ENCODE measurements at places on chromosomes 4 and X.

- no peak for DNase-seq
These were observed 9.2 kb downstream of the VSIG4 start for GRCh38 chrX:66030505-66031317.

DNA sequence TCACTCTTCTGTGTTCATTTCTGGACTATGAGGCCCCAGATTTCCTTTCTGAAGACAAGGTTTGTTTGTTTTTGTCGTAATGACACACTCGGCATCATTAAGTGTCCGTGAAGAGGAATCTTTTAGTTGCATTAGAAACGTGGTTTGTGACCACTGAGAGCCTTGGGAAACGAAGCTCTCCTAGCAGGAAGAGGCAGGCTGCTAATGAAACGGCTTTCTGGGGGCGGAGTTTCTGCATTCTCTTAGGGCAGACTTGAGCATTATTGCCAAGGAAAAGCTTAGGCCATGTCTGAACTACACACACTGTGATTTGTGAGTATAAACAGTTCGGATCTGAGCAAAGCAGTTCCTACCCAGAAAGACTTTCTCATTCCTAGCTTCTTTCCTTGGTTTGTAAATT, 64.0 kb downstream of the SOX3 start:
- no peak for DNase-seq

DNA sequence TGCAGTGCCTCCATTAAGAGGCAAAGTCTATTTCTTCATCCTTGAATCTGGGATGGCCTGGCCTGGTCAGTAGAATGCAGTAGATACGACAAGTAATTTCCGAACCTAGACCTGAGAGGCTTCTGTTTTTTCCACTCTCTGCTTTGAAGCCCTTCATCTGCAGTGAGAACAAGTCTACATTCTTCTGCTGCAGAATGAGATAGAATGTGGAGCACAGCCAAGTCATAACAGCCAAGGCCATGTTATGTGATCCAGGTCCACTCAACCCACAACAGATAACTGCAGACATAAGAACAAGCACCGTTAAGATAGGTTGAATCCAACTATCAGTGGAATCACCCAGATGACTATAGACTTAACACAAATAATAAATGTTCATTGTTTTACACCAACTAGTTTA, 1297.7 kb downstream of the C4orf33 start:
- no peak for DNase-seq

- DNase-seq: no peak
These were observed 503.9 kb downstream of the PDHA2 start for GRCh38 chr4:96343836-96344235.

DNA sequence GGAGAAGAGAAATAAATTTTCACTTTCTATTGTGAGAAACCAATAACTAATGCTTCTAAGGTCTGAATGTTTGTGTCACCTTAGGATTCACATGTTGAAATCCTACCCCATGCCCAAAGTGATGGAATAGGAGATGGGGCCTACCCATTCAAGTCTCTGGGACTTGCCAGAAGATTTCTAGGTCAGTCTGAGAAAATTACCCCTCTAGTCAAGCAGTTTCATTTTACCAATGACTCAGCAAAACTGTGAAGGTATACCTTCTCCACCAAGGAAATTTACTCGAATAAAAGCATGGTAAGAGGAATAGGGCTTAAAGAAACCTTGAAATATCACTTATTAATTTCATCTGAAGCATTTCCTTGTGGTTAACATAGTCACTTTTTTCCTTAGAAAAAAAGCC, 23.5 kb upstream of the PAPSS1 start:
- no peak for DNase-seq

DNA sequence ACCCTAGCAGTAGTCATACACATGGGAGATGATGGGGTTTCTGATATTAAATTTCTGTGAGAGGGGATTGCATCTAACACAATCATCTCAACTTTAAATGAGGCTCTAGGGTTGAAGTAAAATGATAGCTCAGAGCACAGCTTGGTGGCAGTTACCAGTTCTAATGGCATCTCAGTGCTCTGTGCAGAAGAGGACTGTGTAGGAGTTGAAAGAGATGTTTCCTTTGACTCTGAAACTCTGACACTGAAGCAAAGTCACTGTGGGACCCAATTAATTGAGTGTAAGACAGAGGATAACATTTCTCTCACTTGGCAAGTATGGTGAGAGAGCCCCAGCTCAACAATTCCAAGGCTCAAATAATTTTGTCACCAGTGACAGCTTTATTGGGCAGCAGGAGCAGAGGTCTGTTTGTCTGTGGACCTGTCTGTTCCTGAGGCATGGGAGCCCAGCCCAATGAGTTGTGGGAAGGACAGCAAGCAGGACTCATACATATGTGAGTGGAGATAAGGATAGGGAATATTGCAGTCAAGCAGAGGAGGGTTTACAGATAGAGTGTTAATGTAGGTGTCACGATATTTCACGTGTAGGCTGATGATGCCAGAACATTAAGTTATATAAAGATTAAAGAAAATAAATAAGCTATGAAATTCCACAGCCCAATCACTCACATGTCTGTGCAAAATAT, 76.7 kb upstream of the NAF1 start:
- no peak for DNase-seq

DNA sequence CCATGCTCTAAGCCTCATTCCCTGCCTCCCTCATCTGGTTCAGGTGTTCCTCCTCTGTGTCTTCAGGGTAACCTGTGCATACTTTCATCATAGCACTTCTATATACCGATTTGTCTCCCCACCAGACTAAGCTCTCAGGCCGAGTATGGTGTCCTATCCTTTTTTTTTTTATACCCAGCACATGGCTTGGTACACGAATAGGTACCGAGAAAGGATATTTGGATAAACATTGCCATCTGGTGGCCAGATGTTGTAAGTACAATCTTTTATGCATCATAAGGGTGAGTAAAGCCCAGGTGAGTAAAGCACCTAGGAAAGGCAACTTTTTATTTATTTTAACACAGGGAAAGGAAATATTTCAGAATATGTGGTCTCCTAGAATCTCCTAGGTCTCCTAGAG, 68.4 kb downstream of the MID2 start:
- DNase-seq: no peak

DNA sequence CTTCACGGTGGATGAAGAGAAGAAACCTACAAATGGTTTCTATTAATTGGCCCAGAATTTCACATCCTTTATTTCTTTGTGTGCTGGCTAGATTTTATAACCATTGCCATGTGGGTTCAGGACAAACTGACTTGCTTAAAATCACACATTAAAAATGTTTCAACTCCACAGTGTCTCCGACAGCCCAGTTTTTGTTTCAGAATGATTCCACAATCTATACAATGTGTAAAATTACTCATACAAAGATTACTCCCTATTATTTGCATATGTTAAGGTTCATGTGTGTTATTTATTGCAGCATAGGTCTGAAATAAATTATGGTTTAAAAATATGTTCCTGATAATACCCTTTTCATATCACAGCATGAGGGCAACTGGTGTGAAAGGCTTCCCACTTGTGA, 20.6 kb downstream of the DCHS2 start:
- no peak for DNase-seq

- DNase-seq: no peak
These were observed 81.2 kb downstream of the SHROOM3 start for GRCh38 chr4:76515975-76516843.

GRCh38 chrX:134554291-134554690, 94.3 kb downstream of the HPRT1 start:
- no peak for DNase-seq

- no peak for DNase-seq
These were observed 182.9 kb downstream of the RELL1 start for GRCh38 chr4:37503261-37503660.

DNA sequence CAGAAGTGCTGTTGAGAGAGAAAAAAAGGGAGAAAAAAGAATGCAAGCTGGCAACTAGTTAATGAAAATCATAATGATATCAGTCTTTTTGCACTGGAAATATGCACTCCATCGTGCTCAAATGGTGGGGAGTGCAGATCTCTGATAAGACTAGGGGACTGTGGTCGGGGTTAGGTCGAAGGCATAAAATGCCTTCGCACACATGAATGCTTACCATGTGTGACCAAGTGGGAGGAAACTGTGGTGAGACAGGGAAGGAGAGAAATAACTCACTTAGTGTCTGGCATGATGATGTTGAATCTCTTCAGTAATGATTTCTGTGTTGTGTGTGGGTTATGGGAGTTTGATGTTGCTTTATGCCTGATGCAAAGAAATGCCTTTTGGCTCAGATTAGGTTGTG, 358.9 kb downstream of the FBXO8 start:
- no peak for DNase-seq

- no peak for DNase-seq
These were observed 221.0 kb downstream of the PALLD start for GRCh38 chr4:168717847-168718246.

DNA sequence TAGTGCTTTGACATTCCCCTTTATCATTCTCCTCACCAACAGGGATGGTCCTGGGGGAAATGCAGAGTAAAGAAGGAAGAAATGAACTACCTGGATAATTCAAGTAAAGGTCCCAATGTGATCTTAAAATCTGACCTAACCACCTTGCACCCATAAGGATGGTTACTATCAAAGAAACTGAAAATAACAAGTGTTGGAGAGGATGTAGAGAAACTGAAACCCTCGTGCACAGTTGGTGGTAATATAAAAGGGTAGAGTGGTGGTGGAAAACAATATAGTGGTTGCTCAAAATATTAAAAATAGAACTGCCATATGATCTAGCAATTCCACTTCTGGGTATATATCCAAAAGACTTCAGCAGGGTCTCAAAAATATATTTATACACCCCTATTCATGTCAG, 298.6 kb upstream of the PPARGC1A start:
- no peak for DNase-seq

- DNase-seq: no peak
These were observed 39.8 kb downstream of the HAND2 start for GRCh38 chr4:173490256-173490655.

GRCh38 chrX:38225093-38225492, 4.4 kb upstream of the SRPX start:
- no peak for DNase-seq

DNA sequence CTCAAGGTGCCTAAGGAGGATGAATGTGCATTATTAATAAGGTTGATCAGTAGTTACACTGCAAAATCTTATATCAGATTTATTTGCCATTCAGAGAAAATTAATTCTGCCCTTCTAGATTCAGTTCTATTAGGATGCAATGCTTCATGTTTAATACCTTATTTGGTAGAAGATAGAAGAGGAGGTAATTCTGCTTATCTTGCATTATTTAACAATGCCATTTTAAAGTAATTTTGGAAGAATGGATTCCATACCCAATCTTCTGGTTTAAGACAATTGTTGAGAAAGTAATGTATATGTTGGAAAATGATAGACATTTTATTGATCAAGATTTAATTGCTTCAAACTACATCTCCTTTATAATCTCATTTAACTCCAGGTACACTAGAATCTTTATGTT, 360.9 kb downstream of the ADGRL3 start:
- no peak for DNase-seq

DNA sequence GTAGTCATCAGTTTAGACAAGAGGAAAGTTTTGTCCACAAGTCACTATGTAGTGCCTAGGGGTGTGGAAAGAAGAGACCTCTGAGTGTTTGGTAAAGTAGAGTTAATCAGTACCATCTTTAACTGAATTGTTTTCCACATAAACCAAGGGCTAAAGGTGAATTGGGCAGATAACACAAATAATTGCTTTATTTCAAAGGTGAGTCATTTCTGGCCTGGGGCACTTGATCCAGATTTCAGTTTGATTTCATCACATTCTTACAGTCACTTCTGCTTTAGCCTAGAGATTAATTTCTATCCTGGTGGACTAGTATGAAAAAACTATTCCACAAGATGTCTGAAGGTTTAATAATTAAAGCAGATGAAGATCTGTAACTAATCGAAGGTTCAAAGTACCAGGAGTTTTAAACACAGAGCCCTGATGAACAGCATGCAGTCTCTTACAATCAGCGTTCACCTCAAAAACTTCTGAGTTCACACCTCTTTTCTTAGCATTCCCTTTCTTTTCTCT, 74.5 kb upstream of the BOD1L1 start:
- DNase-seq: no peak

GRCh38 chr4:38603652-38604051, 60.3 kb upstream of the KLF3 start:
- no peak for DNase-seq

DNA sequence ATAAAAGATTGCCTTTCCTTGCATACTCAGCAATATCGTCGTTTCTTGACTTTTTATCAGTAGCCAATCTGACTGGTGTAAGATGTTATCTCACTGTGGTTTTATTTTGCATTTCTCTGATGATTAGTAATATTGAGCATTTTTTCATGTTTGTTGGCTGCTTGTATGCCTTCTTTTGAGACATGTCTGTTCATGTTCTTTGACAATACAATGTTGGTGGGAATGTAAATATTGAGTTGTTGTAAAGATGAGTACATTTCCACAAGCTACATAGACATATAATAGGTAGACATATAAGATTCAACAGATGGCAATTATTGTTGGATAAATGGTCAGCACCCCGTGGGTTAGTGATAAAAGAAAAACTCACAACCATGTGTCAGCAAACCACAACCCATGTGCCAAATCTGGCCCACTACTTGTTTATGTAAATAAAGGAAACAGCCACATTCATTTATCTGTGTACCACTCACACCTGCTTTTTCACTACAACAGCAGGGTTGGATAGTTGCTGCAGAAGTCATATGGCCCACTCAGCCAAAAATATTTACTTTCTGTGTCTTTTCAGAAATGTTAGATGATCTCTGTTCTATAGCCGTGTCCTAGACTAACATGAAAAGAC, 153.1 kb upstream of the VCX start:
- DNase-seq: no peak

DNA sequence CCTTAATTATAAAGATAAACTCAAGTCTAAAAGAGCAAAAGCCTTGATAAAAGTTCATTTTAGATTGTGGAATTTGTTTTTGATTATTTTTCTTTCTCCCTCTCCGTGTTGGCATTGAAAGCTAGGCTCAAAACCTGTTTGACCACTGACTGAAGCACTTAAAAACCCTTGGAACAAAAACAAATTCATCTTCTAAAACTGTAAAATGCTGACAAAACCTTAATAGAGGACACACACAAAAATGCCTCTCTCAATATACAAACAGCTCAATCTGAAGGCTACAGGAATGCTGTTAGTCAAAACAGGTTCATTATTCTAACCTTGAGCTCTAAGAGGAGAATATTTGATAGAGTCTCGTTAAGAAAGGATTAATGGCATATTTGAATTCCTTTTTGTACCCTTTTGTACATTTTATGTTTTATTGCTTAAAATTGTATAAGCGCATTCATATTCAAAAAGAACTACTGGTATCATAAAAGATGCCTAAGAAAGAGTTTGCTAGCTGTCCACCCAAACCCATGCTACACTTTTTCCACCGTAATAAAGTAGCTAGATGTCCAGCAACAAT, 74.3 kb upstream of the NAP1L5 start:
- no peak for DNase-seq

DNA sequence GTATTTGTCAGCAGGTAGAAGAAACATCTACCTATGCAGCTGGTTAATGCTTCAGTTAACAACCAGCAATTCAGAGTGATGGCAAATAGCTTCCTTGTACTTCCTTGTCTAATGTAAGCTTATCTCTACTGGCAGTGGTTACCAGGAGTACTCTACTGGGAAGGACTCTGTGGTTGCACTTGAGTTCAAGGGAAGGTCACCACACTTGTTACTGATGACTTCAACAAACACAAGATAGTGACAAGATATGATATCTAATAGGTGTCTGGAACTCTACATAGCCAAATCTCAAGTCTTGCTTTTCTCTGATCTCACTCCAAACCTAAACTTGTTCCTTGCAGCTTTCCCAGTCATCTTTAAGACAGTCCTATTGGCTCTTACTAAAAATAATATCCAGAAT, 1644.9 kb upstream of the TENM3 start:
- DNase-seq: no peak
